ENCODE measurements at places on chromosomes 1 and 21.

GRCh38 chr1:197638316-197638715, 137.0 kb downstream of the DENND1B start:
- no peak for DNase-seq

GRCh38 chr1:153984123-153984894, 1.8 kb downstream of the RAB13 start:
- no peak for DNase-seq

DNA sequence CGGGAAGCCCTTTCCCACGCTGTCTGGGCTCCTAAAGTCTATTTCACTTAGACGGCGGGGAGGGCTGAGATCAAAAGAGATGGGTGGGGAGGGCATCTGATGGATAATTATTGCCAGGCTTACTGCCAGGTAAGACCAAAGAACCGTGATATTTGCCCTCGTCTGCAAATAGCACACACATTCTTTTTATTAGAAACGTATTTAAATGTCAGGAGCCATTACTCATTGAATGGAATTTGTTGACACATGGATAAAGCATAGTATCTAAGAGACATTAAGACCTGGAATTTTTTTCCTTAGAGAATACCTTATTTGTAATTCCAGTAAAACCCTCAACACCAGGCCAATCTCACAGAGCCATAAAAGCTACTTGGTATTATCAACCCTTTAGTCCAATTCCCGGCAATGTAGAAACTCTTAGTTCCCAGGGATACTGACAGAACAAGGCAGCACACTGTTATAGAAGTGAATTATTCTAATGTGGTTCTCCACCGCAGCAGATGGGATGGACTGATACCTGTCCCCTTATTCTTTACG, 10.6 kb downstream of the URB1 start:
- no peak for DNase-seq

DNA sequence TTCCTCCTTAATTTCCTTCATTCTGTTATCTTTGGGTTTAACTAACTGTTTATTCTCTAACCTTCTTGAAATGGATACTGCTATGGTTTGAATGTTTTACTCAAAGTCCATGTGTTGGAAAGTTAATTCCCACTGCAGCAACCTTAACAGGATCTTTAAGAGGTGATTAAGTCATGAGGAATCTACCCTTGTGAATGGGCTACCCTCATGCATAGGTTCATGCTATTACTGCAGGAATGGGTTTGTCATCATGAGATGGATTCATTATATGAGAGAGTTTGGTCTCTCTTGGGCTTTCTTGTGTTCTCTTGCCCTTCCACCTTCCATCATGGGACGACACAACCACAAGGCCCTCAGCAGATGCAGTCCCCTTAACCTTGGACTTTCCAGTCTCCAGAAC, 516.9 kb downstream of the ADGRL2 start:
- no peak for DNase-seq

DNA sequence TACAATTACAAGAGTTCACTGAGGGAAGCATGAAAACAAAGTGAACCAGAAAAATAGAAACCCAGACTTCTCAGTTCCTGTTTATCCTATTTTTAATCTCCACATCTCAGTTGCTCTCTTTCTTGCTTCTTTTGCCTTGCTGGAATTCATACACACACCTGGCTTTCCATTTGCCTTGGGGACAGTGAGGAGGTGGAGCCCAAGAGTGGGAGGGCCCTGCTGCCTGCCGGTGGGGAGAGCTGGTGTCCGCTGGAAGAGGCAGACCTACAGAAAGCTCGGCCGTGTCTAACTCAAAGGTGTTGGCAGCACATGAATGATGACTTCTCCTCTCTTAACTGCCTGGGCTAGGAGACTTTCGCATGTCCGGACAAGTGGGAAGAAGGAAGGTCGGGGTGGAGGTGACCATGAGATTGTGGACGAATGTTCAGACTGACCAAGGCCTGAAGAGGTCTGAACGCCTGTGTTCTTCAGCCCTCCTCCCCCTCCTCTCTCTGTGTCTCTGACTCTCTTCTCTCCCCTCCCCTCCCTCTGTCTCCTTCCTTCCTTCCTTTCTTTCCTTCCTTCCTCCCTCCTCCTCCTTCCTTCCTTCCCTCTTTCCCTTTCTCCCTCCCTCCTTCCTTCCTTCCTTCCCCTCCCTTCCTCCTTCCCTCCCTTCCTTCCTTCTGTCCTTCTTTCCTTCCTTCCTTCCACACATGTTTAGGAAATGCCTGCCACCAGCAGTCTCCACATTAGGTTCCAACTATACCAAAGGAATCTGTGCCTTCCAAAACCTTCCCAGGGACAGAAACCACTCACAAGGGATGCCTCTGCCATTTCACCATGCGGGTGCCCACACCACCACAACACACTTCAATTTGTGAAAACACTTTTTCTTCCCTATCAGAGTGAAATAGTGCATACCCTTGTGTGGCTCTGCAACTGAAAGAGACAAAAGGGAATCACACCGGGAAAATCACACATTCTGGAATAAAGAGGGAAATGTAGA, 157.3 kb upstream of the RUNX1 start:
- DNase-seq: no peak

- no peak for DNase-seq
These were observed 9.5 kb downstream of the ACTL8 start for GRCh38 chr1:17764591-17764990.

GRCh38 chr1:75970631-75971030, 38.4 kb upstream of the ASB17 start:
- DNase-seq: no peak

GRCh38 chr1:211036381-211037060, 97.4 kb downstream of the KCNH1 start:
- DNase-seq: no peak

DNA sequence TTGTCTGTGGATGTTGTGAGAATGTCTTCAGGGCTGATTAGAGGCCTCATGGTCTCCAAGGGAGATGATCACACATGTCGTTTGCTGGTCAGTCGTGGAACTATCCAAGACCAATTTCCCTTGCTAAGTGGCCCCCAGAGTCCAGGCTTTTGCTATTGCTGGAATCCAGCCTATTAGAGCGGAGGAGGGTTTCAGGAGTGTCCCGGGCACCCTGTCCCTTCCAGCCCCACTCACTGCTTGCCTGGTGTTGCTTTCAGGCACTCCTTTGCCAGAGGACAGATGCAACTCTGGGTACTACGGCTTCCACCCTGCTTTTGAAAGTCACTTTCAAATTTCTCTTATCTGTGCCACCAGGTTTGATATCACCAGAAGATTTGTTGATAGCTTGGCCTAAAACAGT, 149.1 kb downstream of the NOS1AP start:
- DNase-seq: no peak

GRCh38 chr1:229124116-229124515, 146.8 kb upstream of the RAB4A start:
- no peak for DNase-seq

- no peak for DNase-seq
These were observed 671.6 kb upstream of the ZP4 start for GRCh38 chr1:238562341-238562740.

DNA sequence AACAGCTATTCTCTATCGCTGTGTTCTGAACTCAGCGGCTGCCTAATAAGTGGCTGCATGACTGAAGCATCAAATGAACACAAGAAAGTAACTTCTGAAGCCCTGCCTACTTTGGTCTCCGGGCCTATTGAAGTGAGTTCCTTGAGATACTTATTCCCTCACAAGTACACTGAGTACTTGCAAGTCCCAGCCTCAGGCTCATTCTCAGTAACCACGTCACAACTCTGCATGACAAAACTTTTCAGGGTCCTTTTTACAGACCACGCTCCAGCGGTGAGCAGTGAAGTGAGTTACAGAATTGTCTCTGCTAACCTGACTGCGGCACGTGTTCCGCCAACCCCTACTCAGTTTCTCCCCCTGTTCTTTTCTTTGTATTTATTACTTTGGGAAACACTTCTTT, 1342.7 kb upstream of the ADGRL4 start:
- DNase-seq: no peak

DNA sequence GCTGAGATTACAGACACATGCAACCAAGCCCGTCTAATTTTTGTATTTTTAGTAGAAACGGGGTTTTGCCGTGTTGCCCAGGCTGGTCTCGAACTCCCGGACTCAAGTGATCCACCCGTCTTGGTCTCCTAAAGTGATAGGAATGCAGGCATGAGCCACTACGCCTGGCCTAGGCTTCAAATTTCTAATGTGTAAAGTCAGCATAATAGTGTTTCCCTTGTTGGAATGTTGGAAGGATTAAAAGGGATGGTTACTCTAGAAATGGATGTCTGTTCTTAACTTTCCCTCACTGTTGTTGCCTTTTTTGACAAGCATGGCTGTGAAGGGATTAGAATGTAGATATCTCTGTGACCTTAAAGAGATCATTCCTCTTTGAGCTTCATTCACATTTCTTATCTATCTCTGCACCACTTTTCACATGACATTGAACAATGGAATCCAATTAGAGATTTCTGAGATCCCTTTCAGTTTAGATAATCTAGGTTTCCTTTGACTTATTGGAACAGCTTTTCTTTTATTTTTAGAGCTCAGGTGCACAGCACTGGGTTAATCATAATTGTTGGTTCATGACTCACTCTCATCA, 33.7 kb downstream of the NFASC start:
- no peak for DNase-seq

Data from stimulated activated CD4-positive, alpha-beta T cell treated with anti-CD3 and anti-CD28 coated beads, Interleukin-12 subunit alpha, Interleukin-12 subunit beta, amount 100 ng/mL, for 48 hours (primary cell).